ENCODE measurements at places on chromosomes 1 and 21.

DNA sequence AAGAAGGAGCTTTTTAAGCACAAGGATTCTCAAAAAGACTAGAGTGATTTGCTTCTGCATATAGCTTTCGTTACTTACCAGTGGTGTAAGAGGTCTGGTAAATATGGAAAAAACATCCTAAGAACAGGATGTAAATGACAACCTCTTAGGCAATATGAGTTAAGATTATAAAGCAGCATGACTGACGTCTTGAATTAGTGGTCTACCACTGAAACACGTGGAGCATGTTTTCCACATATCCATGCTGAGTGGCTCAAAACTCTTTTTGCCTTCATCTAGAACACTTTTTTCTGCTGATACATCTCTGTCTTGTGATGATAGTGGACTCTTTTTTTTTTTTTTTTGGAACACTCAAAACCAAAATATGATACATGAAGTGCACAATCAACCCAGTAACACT is 44.6 kb downstream of the RCAN1 start:
- DNase-seq, result no peak

DNA sequence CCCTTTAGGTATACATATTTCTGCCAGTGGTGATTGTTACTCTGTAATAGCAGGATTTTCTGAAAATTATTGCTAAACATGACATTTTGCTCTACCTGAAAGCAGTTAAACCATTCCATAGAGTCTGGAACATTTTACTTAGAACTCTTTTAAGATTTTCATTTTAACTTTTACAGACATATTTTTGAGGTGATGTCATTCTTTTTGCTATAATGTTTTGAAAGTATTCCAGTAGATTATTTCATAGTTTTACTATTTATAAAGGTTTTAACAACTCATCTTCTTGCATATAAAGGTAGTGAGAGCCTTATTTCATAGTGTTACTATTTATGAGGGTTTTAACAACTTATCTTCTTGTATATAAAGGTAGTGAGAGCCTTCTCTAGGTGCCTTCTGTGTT is 42.9 kb downstream of the PTBP2 start:
- no peak for DNase-seq

DNA sequence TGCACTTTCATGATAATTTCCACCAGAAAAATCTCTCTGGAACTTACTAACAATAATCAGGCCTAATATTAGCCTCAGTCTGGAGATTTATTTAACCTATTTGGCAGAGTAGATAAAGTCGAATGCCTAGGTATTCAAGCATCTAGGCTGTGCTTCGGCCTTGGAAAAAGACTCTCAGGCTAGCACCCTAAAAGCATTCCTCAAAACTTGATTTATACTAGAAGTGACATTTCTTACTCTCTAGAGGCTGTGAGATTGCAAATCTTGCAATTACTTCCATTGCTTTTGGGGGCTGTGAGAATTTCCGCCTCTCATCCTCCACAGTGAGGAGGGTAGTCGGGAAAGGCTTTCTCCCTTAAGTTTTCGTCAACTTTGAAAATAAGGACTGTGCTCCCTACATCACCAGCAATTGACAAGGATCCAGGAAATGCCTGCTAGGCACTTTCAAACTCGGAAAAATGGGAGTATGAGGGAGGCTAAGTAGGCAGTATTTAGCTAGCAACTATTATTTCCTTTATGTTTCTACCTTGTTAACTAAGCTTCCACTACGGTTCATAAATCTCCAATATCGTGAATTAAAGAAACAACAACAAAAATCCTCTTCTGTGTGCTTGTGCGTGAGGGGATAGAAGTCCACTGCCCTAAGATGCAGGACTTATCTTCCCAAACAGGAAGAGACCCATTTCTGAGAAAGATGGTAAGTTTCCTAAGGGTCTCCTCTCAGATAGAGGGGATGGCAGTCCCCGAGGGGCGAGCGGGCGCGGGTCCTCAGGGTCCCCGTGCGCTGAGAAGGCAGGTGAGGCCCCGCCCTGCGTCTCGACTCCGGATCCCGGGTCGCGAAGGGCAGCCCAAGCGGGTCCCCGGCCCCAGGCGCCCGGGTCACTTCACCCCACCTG is 1.1 kb upstream of the LMO4 start:
- DNase-seq, result no peak

DNA sequence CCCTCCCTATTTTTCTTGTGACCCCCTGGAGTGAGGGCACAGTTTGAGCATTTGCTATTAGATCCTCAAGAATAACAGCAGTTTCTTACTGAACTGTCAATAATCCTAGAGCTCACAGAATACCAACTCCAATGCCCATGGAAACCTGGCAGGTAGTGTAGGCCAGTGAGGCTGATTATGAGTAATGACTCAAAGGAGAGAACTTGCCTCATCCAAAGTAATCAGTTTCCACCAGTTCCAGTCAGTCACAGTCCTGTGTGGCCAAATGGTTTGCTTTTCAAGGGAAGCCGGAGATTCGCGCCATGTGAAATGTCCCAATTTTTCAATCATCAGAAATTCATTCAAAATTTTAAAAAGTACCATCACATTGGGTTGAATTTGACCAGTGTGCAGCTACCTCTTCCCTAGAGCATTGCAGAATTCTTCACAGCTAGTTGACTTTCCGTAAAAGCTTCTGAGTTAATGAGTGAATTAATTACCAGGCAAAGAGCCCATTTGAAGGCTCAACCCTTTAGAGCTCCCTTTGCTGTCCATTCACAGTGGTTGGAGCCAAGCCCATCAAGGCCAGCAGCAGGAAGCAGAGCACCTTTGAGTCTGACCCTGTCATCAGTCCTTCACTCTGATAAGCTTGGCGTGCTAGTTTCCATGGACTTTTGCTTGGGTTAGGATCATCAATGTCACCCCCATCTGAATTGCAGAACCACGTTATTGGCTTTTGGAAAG is 170.3 kb downstream of the KAZN start:
- DNase-seq, result no peak

GRCh38 chr1:165912638-165913037 is 85.2 kb downstream of the UCK2 start:
- DNase-seq, result no peak

GRCh38 chr1:118185084-118185832 is at the start of gene SPAG17:
Gene SPAG17 (minus strand): TSS chr1:118185228. CDS start chr1:118185157, 71 bp downstream.
- no peak for DNase-seq

DNA sequence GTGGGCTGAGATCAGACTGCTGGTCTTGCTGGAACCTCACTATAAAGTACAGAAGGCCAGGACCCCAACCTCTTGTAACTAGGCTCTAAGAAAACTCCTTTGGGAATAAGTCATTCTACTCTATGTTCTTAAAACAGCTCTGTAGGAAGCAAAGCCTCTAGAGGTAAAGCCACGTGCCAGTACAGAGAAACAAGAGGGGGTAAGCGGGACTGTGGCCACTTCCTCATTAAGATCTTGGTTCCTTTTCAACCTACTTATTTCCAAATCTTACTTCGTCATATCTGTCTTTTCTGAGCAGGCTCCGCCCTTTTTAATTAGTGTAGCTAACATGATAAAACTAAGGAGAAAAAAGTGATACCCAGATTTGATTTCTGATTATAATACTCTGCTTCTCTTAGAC is 3.8 kb downstream of the NCSTN start:
- no peak for DNase-seq

DNA sequence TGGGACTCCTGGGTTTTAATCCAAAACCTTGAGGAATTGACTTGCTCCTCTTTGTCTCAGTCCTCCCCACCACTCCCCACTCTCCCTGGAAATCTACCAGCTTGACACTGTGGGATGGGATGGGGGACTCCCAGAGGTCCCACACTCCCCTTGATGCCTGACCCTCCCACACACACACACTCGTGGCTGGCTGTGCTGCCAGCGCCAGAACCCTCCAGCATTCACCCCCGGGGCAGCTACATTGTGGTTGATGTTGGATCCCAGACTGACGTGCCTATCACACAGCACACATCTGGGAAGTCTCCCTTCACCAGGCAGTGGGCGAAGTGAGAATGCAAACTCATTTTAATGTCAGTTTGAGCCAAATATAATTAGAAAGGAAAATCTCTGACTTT is 10.0 kb downstream of the KIRREL1 start:
- no peak for DNase-seq

DNA sequence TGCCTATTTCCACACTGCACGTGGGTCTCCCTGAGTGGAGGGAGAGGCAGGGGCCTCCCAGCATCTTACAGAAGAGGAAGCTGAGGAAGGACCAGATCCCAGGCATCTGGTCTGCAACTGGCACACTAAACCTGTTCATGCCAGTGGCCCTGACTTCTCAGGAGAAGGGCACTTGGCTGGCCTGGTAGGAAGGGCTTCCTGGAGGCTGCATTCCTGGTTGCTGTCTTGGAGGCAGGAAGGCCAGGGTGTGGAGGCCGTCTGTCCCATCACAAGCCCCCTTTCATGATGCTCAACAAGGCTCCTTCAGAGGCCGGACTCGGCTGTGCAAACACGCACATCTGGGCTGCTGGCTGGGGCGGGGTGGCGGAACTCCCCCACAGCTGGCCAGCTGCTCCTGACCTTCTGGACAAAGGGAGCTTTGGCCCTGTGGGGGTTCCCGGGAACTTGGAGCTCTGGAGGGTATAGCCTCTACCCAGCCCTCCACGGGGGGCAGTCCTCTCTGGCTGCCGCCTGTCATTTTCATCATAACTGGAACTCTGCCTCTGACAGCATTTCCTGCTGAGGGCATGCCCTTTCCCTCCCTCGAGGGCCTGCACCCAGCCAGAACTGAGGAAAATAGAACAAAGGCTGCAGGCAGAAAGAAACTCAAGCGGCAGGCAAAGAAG is 39.2 kb upstream of the POU3F1 start:
- no peak for DNase-seq

DNA sequence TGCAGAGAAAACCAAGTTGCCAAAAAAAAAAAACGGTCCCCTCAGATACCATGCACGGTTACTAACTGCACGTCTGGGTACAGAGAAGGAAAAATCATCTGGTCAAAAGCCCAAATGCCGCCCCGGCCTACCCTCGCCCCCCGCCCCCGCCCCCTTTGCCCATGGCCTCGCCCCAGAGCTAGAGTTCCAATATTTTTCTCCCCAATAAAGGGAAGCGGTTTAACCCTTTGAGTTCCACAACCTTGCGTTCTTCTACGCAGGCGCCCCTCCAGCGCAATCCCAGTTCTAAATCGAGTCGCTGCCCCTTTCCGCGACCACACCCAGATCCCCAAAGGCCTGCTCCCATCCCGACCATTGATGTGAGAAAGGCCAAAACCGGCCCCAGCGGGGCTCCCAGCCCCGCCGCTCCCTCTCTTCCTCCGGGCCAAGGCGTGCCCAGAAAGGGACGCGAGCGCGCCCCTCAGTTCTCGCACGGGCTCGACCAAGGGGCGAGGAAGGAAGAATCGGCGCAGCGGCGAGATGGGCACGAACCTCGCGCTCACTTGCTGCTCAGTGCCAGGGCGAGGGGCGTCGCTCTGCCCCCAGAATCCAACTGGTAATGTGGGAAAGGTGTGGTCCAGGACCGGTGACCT is 797 bp downstream of the WDR47 start:
- no peak for DNase-seq

DNA sequence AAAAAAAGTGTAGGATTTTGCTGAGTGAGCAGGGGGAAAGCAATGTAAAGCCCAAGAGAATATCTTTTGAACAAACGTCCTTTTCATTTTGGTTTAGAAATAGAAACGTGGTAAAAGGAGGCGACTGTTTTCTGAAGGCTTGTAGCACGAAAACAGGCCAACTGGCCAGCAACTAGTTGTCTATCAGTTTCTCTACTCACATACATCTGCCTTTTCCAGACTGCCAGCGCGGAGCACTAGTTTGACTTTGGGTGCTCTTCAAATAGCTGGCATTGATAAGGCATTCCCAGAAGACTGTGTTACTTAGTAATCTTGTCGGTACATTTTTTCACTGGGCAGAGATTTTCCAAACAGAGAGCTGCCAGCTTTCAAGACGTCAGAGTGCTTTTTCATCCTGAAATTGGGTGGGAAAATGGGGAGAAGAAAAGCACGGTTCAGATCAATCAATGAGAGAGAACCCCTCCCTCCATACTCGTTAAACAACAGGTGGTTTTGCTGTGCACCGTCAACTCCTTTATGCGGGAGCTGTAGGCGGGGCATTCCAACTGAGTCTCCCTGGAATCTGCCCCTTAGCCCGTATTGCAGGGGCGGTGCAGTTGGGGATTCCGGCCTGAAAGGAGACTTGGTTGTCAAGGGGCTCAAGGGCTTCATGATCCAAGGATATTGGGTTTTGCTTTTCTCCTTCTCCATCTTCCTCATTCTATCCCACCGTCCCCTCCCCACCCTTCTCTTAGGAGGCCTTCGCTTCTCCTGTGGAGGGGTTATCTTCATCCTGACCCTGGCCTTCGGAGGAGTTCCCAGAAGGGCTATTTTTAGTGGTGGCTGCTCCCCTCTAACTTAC is 884 bp upstream of the LRRC8C start:
- no peak for DNase-seq

- peak; percentile 22 for DNase-seq
Observed at GRCh38 chr1:239719642-239720258, 333.4 kb downstream of the CHRM3 start.

DNA sequence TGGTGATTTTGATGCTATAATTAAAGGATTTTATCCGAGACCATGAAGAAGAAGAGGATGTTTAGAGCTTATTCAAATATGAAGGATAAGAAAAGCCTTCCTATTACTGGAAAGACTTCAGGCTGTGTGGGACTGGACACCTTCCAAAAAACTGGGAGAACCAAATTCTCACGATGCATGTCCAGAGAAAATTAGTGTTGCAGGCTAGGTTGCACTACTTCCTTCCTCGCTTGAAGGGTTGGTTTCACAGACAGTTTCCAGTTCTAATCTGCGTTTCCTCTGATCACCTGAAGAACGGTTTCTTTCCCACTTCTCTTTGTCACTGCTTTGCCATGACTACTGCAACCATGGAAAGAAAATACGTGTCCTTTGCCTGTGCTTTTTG is 2.0 kb downstream of the MTARC2 start:
- DNase-seq, result no peak

- no peak for DNase-seq
Observed at GRCh38 chr1:2602311-2602835, 15.8 kb downstream of the PRXL2B start.

GRCh38 chr1:37814252-37814651 is 6.2 kb upstream of the YRDC start:
- no peak for DNase-seq

GRCh38 chr1:179164494-179164893 is 65.0 kb downstream of the ABL2 start:
- no peak for DNase-seq

DNA sequence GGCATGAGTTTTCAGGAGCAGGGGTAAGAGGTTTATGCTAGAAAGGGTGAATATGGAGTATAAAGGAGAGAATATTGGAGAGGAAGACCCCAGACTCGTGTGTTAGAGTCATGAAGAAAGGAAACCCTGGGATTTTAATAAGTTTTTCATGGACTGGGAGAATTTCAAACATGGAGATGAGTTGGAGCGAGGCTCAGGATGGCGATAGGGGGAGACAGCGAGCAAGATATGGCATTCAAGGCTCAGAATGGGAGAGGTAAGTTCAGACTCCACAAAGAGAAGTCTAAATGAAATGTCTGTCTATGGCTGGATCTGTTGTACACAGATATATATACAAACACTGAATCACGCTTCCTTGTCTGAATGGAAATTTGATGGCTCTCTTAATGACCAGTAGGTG is 92.5 kb downstream of the LRRC40 start:
- no peak for DNase-seq

GRCh38 chr1:40751802-40752201 is 31.8 kb upstream of the KCNQ4 start:
- no peak for DNase-seq

Measured in effector memory CD4-positive, alpha-beta T cell (primary cell).